NAMALWA (cell line): ENCODE measurements at places on chromosomes 1 and 21.

- no peak for DNase-seq
Measured at GRCh38 chr21:20023193-20023592, 975.0 kb upstream of the NCAM2 start.

DNA sequence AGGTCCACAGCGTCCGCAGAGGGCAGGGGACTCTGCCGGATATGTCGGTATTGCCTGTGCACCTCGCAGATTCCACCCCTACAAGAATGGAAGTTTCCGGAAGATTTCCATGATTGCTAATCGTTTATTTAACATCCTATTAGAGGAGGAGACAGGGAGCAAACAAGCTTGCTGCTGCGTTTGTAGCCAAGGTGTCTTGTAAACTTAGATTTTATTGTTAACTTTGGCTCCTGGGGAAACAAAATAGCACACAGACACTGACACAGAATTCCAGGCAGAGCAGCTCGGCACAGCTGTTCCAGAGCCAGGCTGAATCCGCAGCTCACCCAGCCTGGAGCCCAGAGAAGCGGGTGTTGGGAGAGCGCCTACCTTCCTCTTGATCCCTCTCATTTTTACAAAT, 75.7 kb downstream of the AJAP1 start:
- DNase-seq = no peak

DNA sequence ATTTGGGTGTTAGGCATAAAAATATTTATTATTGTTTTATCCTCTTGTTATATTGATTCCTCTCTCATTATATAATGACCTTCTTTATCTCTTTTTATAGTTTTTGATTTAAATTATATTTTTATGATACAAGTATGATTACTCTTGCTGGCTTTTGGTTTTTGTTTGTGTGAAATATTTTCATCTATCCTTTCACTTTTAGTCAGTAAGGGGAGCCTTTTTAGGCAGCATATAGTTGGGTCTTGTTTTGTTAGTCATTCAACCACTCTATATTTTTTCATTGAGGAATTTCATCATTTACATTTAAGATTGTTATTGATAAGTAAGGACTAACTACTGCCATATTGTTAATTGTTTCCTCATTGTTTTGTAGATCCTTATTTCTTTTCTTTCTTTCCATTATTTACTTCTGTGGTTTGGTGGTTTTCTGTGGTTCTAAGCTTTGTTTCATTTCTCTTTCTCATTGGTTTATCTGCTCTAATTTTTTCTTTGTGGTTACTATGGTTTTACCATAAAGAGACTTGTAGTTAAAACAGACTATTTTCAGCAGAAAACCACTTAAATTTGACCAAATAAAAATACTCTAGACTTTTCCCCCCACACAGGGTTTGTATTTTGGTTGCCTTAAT, 593.1 kb downstream of the NUF2 start:
- no peak for DNase-seq

DNA sequence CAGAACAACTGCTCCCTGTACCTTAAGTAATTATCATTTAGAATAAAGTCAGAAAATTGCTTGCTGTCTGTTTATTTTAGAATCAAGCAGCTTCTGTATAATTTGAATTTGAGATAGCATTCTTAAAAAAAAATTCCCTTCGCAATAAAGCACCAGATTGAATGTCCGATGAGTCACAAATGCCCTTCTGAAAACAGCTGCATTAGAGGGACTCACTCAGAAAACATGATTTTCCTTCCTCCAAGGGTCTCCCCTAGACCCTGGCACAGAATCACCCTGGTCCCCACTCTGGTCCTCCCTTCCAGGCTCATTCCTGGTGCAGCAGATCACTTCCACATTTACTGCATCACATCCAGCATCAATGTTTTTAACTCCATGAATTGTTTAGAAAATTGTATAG, 471.1 kb upstream of the VAMP3 start:
- no peak for DNase-seq

DNA sequence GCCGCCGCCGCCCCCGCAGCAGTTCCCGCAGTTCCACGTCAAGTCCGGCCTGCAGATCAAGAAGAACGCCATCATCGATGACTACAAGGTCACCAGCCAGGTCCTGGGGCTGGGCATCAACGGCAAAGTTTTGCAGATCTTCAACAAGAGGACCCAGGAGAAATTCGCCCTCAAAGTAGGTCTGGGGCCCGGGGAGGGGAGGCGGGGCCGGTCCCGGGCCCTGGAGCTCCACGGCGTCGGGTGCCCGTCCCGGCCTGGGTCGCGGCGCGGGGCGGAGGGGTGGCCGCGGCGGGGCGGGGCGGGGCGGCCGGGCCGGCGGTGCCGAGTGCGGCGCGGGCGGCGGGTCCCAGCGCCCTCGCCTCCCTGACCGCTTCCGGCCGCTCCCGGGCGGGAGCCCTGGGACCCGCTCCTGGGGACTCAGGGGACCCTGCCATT, 646 bp downstream of the MAPKAPK2 start:
- DNase-seq = peak; percentile 48

DNA sequence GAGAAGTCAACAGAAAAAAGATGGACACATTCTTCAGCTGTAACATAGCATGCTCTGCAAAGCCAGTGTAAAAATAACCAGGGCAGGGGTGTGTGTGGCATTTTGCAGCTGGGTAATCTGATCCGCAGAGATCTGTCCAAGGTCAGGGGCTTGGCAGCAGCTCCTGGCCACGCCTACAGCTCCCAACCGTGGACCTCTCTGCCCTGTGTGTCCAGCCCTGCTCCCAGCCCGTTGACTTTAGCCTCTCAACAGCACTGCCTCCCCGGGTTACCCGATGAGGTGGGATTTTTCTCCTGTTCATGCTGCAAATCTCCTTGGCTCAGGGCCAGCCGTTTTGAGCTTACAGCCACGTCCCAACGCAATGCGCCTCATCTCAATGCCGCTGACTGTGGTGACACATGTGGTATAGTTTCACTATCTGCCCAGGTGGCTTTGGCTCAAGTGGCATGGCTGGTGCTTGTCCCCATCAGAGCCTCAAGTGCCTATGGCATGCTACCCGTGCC, 68.1 kb downstream of the VWA5B1 start:
- no peak for DNase-seq

GRCh38 chr1:235943581-235944114, 76.9 kb upstream of the LYST start:
- DNase-seq = no peak

DNA sequence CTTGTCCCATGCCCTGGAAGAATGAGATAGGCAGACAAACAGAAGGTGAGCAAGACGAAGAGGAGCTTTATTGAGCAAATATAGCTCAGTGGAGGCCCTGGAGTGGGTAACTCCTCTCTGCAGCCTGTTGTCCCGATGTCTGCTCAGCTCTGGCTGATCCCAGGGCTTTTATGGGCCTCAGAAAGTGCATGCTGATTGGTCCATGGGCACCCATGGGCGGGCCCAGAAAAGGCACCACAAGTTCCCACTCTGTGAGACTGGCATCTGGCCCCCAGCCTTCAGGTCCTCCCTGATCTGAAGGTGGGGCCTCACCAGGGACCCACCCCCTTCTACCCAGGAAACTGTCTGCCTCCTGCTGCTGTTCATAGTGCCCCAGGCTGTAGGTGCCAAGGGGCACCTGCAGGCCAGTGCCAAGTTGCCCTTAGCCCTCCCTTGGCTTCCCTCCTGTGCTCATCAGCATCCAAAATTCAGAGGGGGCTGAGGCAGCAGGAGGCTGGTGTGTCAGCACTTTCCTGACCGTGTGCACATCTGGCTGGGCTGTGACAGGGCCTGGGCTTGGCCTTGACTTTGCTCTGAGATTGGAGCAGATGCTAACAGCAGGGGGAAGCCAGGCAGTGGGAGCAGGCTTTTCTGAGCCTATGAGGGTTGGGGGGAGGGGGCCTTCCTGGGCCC, 35.4 kb downstream of the ACTL8 start:
- no peak for DNase-seq

GRCh38 chr1:34019741-34020552, 145.1 kb downstream of the CSMD2 start:
- DNase-seq = no peak

DNA sequence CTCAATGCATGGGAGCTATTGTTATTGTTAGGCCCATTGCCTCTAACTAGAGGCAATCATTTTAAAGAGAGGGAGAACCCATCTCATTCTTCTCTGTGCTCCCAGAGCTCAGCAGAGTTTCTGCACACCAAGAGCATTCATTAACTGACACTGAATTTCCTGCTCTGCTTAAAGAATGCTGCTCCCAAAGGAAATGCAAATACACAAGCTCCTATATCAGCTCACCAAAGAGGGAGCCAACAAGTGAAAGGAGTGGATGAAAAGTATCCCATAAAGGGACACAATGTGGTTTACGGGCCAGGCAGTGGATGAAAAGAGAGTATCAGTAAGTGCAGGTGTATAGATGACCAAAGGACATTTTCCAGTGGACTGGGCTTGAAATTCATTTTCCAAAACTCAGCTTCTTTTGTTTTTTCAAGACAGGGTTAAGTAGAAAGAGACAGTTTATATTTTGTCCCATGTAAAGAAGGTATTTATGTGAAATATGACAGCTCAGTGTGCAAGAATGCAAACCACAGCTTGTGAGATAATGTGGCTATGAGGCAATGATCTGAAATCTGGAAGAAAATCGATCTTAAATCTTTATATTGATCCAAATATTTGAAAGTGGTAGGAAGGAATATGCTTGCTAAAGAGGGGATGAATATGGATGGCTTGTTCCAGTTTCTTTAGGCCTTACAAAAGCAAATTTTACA, 207.7 kb upstream of the CAMK1G start:
- no peak for DNase-seq

- no peak for DNase-seq
Measured at GRCh38 chr1:38786040-38786436, 73.5 kb downstream of the RRAGC start.
